NCI-H146 (cell line): ENCODE measurements at places on chromosomes 7 and 10.

GRCh38 chr7:158228986-158229385, 358.6 kb downstream of the PTPRN2 start:
- peak; percentile 12 for DNase-seq

- no peak for DNase-seq
Measured at GRCh38 chr10:2296179-2296891, 559.0 kb upstream of the ADARB2 start.

DNA sequence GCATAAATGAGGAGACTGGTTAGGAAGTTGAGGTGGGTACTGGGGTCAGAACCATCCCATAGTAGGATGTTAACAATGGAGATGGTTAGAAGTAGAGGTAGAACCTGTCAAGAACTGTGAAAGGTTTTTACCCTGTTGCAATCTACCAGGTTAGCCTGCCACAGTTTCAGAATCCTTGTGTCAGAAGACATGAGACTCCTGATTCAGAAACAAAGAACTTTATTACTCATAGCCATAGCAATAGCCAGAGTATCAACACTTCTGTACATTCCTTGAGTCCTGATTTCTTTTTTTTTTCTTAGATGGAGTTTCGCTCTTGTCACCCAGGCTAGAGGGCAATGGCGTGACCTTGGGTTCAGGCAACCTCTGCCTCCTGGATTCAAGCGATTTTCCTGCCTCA, 200.9 kb downstream of the GRM3 start:
- DNase-seq: no peak

DNA sequence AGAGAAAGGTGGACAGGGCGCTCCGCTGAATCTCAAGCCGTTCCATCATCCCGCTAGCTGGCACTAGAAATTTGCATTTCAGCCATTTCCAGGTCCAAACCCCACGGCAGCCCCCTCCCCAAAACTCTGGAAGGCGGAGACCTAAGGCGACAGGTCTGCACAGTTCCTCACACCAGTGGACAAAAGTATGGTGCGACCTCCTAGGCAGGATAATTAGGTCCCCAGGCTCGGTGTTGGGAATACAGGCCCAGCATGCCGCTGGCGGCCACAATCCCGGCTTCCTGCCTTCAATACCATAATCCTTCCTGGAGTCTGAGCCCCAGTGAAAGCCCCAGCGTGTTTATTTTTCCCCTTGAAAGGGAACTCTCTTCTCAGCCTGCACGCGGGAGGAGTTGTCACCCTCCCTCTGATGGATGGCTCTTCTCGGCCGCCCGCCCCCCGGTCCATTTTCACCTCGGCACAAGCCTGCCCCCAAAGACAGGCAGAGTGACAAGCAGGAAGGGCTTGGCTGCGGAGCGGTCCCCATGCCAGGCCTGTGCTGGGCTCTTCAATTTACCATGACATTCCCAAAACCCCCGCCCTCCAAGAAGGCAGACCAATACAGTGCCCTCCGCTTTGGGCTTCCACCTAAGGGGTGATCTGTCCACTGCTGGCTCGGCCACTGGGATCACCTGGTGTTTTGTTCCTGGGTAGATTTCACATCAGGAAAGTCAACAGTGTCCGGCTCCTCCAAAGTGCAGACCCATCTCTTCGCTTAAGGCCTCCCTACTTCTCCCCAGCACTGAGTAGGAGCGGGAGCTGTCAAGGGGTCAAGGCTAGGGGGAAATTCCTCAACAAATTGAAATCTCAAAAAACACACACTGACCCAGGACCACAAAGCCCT, 2.2 kb downstream of the FGFR2 start:
- DNase-seq: peak; percentile 21

GRCh38 chr10:43204042-43204942, 62.6 kb downstream of the RASGEF1A start:
- peak; percentile 52 for DNase-seq

DNA sequence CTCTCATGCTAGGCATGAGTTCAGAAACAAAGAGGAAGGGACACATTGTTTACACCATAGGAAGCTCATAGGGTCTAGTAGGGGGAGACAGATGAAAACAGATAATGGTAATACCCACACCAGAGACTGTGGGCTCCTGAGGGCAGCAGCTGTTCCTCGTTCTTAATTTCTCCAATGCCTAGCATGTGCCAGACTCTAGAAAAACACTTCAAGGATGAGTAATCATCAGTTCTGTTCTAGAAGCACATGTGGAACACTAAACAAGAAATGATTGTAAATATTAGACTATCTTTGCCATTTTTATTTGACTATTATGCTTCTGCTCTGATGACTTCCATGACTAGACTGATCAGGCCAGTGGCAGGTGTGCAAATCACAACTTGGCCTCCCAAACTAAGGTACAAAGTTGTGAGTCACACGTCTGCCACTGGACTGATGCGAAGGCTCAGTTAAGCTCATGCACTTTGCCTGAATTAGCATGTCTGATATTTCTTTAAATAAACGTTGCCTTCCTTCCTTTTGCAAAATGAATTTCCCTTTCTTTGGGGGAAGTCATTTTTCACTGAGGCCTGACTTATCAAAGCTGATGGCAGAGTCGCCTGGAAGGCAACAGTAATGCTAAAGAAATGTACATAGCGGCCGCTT, 89.2 kb upstream of the FGL2 start:
- DNase-seq: no peak

DNA sequence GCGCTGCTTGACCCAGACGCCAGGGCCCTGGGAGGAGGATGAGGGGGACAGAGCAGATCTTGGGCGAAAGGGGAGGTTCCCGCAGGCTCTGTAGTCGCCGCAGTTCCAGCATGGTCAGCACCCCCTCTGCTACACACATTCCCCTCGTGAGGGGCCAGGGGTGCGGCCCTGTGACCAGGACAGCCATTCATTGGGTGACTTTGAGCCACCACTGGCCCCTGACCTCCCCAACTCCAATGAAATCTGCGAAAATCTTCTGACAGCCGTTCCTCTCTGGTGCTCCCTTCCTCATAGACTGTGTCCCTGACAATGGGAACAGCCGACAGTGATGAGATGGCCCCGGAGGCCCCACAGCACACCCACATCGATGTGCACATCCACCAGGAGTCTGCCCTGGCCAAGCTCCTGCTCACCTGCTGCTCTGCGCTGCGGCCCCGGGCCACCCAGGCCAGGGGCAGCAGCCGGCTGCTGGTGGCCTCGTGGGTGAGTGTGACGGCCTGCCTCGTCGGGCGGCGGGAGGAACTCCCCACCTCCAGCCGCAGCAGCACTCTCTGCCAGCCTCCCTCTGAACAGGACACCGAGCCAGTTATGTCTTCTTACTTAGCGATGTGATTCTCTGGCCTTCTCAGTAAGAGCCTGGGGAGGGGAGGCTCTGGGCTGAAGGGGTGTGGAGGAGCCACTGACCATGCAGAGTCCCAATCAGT, 825 bp downstream of the TMEM176A start:
- peak; percentile 60 for DNase-seq

DNA sequence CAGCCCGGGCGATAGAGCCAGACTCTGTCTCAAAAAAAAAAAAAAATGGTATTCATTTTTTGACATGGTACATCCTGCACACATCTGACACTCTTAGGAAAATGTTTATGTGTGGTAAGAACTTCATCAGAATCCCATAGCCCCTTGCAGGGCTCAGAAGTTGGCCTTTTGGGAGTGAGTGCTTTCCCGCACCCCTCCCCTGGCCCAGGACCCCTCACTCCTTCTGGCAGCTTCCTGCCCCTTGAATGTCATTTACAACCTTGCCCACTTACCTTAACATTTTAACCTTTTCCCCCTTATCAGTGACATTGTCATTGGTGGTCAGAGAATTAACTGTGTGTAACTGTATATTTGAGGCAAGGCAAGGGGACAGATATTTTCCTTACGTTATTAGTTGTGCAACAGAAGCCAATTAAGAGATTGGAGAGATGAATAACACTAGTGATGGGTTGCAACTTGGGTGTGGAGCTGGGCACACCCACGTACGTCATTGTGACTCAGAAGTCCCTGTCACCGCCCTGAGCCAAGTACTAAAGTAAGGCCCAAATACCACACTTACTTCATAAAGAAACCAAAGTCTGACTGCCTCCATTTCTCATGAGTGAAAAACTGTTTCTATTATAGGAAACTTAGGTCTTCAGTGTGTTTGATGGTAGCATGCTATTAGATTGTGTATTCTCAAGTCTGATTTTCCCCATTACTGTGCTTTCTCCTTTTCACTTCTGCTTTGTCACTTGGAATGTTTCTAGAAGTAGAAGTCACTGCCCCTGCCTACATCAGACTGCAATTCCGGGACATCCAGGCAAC, 31.6 kb downstream of the OGDH start:
- no peak for DNase-seq

DNA sequence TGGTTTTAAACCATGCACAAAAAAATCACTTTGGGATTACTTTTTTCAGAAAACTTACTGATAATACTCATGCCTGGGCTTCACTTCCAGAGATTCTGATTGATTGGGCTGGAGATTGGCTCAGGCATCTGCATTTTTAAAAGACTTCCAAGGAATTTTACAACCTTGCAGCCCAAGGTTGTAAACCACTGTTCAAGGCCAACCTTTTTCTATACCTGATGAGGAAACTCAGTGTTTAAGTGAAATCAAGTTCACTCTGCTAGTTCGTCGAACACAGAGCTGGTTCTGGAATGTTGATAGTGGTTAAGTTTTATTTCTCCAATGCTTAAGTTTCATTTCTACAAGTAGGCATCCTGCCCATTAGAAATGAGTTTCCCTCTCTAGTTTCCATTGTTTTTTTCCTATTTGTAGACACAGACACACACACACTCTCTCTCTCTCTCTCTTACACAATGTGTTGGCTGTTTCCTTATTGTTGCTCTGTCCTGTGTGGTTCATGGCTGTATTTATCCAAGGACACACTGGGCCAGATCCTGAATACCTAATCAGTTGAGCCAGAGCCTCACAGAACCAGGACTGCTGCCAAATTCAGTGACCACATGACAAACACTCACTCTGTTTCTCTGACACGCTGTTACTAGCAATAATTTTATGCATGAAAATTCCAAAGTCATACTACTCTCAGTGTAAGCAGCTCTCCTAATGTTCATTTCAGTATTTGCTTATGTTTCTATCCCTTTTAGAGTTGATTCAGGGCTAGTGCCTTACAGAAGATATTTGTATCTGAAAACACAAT, 3.7 kb upstream of the IFIT1B start:
- no peak for DNase-seq

DNA sequence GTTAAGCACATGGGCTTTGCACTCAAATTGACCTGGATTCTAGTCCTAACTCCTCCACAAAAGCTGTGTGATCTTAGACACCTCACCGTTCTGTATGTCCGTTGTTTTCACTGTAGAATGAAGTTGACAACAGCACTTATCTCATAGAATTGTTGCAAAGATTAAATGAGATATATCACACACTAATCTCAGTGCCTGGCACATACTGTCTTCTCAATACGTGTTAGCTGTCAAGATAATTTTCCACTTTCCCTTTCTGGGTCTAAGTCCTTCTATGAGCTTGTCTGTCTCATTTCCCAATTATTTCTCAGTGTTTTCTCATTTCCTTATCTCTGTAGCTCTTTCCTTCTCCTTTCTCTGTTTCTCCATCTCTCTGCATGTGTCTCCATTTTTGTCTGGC, 296.6 kb downstream of the KCNMA1 start:
- DNase-seq: no peak

DNA sequence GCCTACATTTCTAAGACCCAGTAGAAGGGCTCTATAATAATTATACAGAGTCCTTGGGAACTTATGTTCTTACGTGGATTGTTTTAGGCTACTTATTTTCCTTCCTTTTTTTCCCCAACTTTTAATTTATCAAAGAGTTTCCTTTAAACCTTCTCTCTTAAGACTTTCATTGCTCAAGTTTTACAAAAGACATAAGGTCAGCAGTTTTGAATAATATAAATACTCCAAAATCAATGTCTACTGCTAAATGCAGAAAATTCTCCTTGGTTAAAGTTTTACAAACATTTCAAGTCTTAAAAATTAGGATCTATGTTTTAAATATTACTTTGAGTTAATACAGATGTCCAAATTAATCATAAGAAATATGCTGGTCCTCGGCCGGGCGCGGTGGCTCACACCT, 97.0 kb downstream of the LARP4B start:
- no peak for DNase-seq

GRCh38 chr7:91411060-91411459, 146.8 kb downstream of the FZD1 start:
- DNase-seq: no peak

DNA sequence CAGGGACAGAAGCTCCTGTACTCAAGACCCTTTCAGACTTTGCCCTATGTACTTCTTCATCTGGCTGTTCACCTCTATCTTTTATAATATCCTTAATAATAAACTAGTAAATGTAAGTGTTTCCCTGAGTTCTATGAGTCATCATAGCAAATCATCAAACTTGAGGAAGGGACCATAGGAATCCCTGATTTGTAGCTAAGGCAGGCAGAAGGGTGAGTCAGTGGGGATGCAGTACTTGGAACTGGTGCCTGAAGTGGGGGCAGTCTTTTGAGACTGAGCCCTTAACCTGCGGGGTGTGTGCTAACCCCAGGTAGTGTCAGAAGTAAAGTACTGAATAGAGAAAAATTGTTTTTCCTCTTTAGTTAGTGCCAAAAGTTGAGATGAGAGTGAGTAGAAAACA, 6.2 kb upstream of the TMEM243 start:
- no peak for DNase-seq

DNA sequence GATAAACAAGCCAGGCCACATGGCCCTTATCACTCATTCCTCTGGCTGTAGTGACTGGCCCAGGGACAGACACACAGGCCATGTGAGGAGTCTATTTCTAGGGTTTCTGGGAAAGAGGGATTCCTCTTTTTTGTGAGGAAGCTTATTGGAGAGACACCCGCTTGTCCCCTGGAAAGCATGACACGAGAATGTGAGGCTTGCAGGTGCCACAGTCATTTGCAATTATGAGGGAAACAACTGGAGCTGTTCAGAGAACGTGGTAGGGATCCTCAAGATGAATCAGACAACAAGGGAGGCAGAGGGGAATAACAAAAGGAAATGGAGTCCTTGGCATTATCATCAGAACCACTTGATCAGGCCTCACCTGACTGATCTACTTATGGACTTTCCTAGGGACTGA, 64.5 kb downstream of the ADCYAP1R1 start:
- DNase-seq: no peak

DNA sequence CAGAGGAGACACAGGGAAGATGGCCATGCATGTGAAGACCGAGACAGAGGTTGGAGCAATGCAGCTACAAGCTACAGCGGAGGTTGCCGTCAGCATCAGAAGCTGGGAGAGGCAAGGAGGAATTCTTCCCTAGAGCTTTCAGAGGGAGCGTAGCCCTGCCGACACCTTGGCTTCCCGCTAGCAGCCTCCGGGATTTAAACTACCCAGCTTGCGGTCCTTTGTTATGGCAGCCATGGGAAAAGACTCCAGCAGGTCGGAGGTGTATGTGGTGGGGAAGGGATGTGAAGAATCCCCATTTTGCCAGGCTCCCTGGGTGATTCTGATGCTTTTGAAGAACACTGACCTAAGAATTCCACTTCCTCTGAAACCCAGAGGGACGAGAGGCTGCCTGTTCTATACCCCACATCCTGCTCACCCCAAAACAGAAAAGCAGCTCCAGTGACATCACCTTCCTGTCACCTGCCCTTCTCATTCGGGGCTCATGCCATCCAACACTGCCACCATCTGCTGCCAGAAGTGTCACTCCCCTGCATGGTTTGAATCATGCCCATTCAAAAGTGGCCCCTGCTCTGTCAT, 3.3 kb upstream of the SEPHS1 start:
- peak; percentile 49 for DNase-seq

GRCh38 chr10:12333380-12334185, 15.8 kb upstream of the CAMK1D start:
- peak; percentile 96 for DNase-seq

- DNase-seq: no peak
Measured at GRCh38 chr10:450463-450862, 239.0 kb downstream of the DIP2C start.
